Mesenteric fat pad (tissue), 1 donor: ENCODE measurements at places on chromosomes 5 and 9. TPM values are rescaled to one million over a fixed set of nuclear protein-coding genes. Genes with fewer than 3 reads are reported as not detected.

Gene DMRTA1
- 0.35 TPM for total RNA-seq

Gene TLR4
- 62.8 TPM for total RNA-seq

Gene NR4A3
- 124 TPM for total RNA-seq

Gene C6
- total RNA-seq: 6.8 TPM

Gene MAMDC2
- 3.7 TPM for total RNA-seq

Gene SLC25A2
- total RNA-seq: 0.61 TPM

Gene GRIN1
- not detected for total RNA-seq

Gene C1QTNF2
- total RNA-seq: 0.64 TPM

Gene MRNIP
- total RNA-seq: 17.3 TPM

Gene BAAT
- total RNA-seq: not detected

Gene PLEKHG4B
- total RNA-seq: not detected

Gene EPB41L4B
- total RNA-seq: 48.6 TPM

Gene FOXI1
- not detected for total RNA-seq

Gene LCN1
- 2.3 TPM for total RNA-seq

Gene PCDHGB5
- 5.9 TPM for total RNA-seq

Gene CDK7
- 20.1 TPM for total RNA-seq

Gene TAF11L10
- not detected for total RNA-seq

Gene LEAP2
- 1.2 TPM for total RNA-seq

Gene SLC4A9
- total RNA-seq: 0.22 TPM

Gene NME5
- 0.71 TPM for total RNA-seq

Gene PLAC8L1
- 1.5 TPM for total RNA-seq

Gene ABL1
- total RNA-seq: 92.4 TPM

Gene ST8SIA4
- 17.5 TPM for total RNA-seq

Gene HACD4
- total RNA-seq: 2.2 TPM

Gene PRRX2
- 8.5 TPM for total RNA-seq

Gene PCDH1
- 43.8 TPM for total RNA-seq

Gene CCDC152
- 0.45 TPM for total RNA-seq
